Activated T-cell treated with anti-CD3 and anti-CD28 coated beads, Interleukin-2, amount 50 U/mL, for 24 hours (primary cell): ENCODE measurements at places on chromosomes 16 and 17.

GRCh38 chr16:77705351-77705750, 17.0 kb upstream of the NUDT7 start:
- DNase-seq: no peak

DNA sequence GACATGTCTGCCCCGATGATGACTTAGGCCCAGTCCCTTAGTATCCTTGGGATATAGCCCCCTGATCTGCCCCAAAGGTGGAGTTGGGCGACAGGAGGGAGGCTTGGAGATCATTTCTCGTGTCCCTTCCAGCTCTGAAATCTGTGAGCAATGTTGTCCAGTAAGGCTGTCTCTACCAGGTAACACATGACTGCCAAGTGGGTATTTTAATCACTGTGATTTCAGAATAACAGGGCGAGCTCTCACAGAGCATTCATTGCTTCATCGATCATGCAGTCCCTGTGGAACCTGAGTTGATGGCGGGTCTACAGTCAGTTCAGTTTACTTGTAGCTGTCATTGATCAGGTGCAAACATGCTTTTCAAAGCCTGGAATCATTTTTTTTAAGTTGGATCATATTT, 39.2 kb downstream of the KSR1 start:
- no peak for DNase-seq

- no peak for DNase-seq
Measured at GRCh38 chr17:72616447-72616846, 476.0 kb downstream of the SLC39A11 start.

DNA sequence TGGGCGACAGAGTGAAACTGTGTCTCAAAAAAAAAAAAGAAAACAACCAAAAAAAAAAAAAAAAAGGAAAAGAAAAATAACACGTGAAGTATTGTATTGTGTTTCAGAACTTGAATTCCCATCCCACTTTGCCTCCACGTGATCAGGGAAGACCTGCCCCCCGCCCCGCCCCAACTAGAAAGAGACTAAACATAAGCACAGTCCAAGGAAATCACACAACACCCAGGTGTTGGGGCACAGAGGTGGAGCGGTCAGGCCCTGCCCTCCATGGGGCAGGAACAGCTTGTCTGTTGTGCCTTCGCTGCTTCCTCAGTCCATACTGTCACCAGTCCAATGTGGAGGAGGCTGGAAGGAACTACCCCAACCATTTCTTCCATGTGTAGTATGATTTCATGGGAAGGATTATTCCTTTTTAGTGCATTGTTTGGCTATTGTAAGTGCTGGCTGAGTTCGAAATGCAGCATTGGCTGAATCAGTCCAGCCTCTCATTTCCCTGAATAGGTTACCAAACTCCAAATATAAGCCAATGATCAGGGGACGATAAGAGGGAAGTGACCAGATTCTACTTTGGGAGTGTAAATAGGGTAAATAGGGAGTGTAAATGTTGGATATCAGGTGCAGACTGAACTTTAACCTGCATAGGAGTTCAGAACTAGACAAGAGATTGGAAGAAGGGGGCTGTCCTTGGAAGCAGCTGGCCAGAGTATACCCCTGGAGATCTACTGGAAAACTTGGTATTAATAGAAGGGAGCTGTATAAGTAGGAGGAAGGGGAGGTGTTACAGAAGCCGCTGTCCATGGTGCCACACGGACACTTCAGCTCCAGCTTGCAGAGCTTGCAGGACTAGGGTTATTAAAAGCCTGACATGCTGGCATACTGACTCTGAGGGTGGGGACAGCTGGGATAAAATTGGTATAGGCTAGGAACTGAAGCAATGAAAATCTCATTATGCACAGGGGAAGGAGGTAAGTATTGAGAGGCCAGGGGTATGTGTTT, 50.7 kb downstream of the TANGO6 start:
- DNase-seq: no peak

DNA sequence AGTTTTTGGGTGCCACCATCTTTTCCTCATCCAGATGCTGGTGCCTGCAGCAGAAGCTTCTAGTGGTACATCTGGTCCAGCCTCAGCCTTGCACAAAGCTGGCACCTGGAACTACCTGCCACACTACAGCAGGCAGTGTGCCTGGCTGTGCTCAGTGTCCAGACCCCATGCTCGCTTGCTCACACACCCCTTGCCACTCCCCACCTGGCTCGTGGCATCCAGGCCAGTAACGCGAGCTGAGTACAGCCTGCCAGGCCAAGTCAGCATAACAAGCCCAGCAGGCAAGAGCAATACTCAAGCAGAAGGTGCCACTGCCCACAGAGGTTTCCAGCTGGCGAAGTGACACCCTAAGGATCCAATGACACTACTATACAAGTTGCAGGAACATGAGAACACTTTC, 29.7 kb upstream of the KIF2B start:
- no peak for DNase-seq

- no peak for DNase-seq
Measured at GRCh38 chr17:59152925-59153324, 2.1 kb downstream of the SKA2 start.
